ACHN (cell line): ENCODE measurements at places on chromosomes 13 and 19.

- DNase-seq = no peak
These were observed 579.1 kb downstream of the GPC6 start for GRCh38 chr13:93805736-93806135.

DNA sequence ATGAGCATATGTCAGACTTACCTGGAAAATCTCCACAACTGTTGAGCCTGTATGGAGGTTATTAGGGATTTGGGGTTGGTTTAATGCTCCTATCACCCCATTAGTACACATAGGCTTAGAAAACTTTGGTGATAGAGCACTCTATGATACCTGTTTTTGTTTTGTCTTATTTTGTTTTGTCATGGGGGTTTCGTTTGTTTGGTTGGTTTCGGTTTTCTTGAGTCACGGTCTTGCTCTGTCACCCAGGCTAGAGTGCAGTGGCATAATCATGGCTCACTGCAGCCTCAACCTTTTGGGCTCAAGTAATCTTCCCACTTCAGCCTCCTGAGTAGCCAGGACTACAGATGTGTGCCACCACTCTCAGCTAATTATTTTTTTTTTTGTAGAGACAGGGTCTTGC is 70.0 kb downstream of the MZT1 start:
- no peak for DNase-seq

- no peak for DNase-seq
These were observed 156.9 kb downstream of the STK24 start for GRCh38 chr13:98419786-98420553.

- no peak for DNase-seq
These were observed 19.1 kb downstream of the C19orf12 start for GRCh38 chr19:29695765-29696564.

DNA sequence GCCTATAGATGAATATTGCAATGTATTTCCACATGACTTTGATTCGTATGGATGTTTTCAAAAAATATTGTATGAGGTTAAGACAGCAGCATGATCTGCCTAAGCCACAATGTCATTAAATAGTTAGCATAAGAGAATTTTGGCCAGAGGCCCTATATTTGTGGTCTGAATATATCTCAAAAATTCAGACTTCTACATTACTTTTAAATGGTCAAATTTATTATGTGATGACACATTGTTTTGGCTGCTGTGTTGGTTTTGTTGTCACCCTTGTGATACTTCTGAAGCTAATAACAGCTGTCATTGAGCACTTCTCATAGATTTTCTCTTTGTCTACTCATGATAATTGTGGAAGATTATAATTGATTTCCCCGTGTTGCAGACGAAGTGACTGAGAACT is 288.2 kb downstream of the MYO16 start:
- DNase-seq = no peak

DNA sequence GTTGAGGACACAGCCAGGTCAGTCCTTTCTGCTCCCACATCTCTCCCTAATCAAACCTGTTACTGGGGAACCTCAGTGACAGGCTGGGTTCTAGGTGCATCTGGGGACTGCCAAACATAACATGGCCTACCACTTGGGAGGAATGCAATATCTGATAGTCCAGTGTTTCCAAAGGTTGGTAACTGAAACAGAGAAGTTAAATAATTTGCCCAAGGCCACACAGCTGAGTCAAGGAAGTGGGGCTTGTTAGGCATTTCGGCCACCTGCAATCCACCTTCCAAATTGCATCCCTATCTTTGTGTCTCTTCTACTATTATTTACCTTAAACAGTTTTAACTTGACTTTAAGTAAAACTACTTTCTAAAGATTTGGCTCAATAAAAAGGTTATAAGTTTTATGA is 731.3 kb downstream of the UQCRFS1 start:
- no peak for DNase-seq

GRCh38 chr19:18644196-18645034 is 7.6 kb downstream of the KLHL26 start:
- no peak for DNase-seq

GRCh38 chr13:97879646-97880310 is 73.7 kb upstream of the IPO5 start:
- DNase-seq = peak; percentile 64

- no peak for DNase-seq
These were observed 23.8 kb upstream of the ASF1B start for GRCh38 chr19:14160017-14160703.

GRCh38 chr19:40633207-40633606 is 32.0 kb downstream of the LTBP4 start:
- no peak for DNase-seq

- no peak for DNase-seq
These were observed 8.0 kb downstream of the ELL start for GRCh38 chr19:18513868-18514267.

- no peak for DNase-seq
These were observed 1.7 kb upstream of the IFT88 start for GRCh38 chr13:20565115-20565736.

DNA sequence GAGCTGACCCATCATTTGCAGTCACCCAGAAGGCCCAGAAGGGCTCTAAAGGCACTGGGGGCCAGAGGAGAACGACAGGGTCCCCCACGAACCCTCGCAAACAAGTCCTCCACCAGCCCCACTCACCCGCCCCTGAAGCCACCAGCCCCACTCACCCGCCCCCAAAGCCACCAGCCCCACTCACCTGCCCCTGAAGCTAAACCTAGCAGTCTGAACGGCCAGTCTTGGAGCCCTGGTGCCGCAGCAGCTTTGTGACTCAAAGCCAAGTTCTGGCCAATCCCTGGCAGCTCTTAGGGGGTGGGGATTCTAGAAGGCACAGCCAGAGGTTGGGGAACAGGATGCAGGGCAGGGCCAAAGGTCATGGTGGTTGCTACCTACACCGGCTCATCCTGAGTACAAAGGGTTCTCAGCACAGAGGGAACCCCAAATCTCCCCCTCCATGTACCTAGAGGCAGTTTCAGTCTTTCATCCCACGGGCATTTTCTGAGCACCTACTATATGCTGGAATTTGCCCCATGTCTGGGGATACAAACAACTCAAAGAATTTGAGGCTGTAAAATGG is at the start of gene IQCN:
TSS of gene IQCN (minus strand) at position 234 of the 562 bp plus-strand sequence. CDS start 4,974 bp downstream, outside the sequence.
- no peak for DNase-seq

DNA sequence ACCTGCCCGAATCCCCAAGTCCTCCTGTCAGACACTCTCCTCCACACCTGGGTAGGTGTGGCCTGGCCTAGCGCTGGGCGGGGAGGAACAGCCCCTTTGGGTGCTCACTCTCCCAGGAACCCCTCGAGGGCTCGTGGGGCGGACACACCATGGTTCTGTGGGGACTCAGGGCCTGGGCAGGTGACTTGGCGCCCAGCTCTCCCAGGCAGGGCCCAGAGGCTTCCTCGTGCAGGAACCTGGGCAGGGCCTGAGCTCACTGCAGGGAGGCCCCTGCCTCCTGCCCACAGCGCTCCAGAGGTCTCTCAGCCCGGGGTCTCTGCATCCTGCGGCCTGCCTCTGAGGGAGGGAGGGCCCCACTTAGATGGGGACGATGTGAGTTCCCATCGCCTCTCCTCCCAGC is 11.9 kb downstream of the LSM4 start:
- no peak for DNase-seq

- DNase-seq = no peak
These were observed 9.0 kb downstream of the ABHD8 start for GRCh38 chr19:17294051-17294891.

GRCh38 chr13:110138010-110138699 is 168.8 kb downstream of the COL4A1 start:
- peak; percentile 78 for DNase-seq

- DNase-seq = peak; percentile 72
These were observed 1.7 kb upstream of the PTGER1 start for GRCh38 chr19:14476673-14477401.

DNA sequence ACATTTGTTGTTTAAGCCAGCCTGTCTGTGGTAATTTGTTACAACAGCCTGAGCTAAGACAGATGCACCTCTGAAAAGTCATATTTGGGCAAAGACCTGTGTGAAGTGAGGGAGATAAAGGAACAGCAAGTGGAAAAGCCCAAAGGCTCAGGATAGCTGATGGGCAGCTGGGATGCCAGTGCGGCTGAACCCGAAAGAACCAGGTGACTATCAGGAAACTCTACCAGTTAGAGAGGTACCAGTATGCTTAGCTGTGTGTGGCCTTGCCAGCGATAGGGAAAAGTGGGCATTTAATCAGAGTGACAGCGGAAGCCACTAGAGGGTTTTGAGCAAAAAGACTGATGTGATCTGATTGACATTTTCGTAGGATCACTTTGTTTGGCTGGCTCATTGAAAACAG is 764.8 kb upstream of the GPC6 start:
- DNase-seq = no peak

DNA sequence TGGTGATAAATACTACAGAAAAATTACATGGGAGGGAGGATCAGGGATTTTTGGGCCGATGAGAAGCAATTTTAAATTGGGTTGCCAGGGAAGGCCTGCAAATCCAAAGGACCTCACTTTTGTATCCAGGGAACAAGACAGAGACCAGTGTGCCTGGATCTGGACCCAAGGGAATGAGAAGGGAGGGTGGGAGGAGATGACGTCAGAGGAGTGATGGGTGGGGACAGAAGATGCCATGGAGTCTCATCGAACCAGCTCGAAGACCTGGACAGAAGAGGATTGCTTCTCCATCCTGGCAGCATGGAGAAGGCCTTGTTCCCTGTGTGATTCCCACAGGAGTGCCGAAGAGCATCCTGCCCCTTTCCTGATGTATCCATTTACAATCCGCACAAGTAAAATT is 68.9 kb downstream of the ITGBL1 start:
- DNase-seq = no peak

DNA sequence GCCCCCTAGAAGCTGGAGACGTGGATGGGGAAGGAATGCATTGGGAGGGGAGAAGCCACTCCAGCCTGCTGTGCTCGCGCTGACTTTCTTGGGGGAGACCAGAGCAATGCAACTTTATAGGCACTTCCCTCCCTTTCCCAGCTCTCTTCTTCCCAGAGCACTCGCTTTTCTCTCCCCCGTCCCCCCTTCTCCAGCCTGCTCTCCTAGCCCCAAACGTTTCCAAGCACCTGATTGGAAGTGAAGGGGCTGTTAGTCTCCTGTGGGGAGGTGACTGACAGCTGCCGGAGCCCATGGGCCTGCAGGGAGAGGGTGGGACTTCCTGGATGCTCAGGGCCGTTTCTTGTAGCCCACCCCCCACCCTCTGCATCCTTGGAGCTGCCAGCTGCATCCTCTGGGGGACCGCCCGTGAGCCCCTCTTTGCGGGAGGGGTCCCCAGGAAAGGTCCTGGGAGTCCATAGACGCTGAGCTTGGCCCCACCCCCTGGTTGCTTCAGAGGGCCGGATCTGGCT is 2.5 kb downstream of the HDGFL2 start:
- no peak for DNase-seq

GRCh38 chr19:10112037-10112761 is 706 bp downstream of the P2RY11 start:
- no peak for DNase-seq

GRCh38 chr19:56125806-56126590 is 4.9 kb upstream of the ZNF787 start:
- DNase-seq = no peak

DNA sequence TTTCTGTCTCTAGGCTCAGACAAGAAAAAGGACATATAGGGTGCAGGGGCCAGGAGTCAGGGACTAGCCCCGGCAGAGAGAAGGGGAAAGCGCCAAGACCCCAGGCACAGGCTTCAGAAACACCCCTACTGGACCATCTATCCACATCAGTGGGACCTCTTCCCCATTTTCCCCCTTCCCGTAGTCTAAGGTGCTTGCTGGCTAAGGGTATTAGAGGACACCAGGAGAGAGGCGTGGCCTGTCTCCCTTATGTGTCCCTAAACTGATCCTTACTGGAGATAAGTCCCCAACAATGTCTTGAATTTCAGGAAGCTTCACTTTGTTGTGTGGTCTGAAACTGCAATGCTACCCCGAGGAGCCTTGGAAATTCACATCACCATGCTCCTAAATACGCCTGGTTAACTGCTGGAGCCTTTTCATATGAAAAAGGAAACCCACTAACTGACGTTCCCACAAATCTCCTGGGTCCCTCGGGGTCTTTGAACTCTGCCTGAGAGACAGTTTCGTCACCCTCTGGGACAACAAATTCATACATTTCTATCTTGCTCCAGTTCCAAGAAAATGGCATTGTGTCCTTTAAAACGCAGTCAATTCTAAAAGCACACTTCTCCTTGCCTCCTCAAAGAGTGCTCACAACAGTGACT is 197.7 kb downstream of the COL4A1 start:
- no peak for DNase-seq

DNA sequence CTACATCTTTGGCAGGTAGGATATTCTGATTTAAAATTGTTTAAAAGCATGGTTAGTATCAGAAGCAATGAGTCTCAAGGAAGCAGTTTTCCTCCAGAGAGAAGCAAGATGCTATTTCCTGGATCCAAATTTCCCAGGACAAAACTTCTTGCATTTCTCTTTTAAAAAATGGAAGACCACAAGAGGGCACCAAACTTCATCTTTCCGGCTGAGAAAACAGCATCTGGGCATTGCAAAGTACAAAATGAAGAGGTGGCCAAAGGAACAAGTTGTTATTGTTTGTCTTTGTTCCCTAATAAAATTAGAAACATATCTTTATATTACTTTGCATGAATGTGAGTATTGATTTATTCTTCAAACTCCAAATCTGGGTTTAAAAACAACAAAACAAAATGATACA is 60.0 kb upstream of the LRCH1 start:
- peak; percentile 49 for DNase-seq

DNA sequence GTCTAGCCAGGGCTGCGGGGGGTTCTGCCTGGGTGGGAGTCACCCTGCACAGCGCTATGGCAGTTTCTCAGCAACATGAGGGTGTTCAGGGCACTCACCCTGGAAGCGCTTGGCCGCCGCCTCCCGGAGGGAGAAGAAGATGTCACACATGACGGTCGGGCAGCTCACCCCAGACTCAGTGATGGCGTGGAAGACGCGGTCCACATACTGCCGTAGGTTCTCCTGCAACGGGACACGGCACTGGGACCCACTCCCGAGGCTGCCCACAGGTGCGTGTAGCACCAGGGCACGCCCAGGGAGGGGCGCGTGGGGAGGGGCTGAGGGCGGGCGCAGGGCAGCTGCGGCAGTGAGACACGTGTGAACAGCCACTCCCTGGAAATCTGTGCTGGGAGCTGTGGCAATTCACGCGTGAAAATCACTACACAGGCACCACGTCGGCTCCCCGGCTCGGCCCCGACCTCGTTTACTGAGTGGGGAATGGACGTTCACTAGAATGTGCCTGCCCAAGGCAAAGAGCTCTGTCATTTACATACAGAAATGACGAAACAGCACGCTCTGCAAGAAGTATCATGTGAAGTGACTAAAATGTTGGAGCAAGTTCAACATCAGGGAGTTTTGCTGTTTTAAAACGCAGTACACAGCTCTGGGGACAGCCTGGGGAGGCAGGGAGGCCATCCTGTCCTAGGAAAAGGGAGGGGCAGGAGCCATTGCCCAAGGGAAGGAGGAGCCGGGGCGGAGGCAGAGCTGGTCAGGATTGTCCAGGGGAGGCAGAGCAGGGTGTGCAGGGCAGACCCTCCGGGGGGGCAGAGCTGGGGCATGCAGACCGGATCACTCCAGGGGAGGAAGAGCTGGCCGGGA is 41.5 kb upstream of the C13orf46 start:
- peak; percentile 63 for DNase-seq

GRCh38 chr13:114145722-114146121 is 13.3 kb upstream of the RASA3 start:
- DNase-seq = no peak

GRCh38 chr19:1942078-1942933 is 1.3 kb downstream of the CSNK1G2 start:
- DNase-seq = peak; percentile 68

- DNase-seq = no peak
These were observed 380.8 kb downstream of the NDFIP2 start for GRCh38 chr13:79861731-79862130.
